Cortex of kidney (tissue), 1 donor: ENCODE measurements at places on chromosomes 3 and 15.

DNA sequence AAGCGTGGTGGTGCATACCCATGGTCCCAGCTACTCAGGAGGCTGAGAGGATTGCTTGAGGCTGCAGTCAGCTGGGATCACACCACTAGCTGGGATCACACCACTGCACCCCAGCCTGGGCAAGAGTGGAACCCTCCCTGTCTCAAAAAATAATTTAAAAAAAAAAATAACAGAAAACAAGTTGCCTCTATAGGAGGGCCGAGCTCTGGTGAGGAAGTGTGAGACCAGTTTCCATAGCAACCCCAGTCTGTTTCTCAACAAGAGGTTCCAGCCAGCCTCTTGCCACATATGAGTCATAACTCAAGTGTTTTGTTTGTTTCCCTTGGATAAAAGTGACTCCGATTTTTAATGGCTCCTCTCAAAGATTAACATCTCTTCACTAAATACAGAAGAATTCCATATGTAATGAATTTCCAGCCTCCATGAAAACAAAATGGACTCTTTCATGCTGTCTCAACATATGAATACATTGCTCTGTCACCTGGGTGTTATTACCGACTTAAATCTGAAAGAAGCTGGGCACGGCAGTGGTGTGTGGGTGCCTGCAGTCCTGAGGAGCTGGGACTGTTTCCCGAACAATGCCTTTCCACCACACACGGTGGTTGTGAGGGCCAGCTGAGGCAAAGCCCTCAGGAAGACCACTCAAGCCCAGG lies 19.7 kb downstream of the TMEM43 start:
- no peak for DNase-seq

GRCh38 chr3:35946854-35947515 lies 307.7 kb downstream of the ARPP21 start:
- no peak for DNase-seq

DNA sequence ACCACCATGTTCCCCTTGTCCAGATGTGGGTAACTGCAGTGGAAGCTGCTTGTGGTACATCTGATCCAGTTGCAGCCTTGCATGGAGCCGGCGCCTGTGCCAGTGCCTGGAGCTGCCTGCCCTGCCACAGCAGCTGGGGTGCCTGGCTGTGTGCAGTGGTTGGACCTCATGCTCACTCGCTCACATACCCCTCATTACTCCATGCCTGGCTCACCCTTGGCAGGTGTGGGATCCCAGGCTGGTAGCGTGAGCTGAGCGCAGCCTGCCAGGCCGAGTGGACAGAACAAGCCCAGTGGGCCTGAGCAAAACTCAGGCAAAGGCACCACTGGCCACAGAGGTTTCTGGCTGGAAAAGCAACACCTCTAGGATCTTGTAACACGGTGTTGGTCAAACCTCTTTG lies 35.7 kb downstream of the ROPN1B start:
- no peak for DNase-seq

DNA sequence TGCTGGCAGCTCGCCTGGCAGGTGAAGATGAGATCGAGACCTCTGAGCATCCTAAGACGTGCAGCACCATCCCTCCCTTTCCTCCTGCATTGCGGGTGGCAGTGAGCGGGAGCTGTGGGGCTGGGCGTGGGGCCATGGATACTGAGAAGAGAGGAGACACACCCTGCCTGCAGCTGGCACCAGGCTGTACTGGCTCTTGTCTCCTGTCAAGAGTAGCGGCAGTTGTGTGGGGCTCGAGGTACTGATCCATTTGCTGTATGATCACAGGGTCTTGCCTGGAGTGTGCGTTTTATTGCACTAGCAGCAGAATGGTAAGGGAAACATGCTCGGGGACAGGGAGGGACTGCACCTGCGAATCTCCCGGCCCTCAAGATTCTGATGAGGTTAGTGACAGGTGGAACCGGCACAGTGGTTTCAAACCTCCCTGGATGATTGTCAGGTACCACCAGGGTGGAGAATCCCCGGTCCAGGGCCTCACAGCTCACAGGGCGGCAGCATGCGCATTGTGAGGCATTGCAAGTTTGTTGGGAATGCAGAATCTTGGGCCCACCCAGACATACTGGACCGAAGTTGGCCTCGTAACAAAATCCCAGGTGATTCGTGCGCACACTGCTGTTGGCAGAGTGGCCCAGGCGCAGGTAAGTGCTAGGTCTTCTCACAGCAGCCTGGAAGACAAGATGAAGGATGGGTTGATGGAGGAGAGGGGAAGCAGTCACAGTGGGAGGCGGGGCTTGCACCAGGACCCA lies 14.1 kb downstream of the SYNM start:
- no peak for DNase-seq

DNA sequence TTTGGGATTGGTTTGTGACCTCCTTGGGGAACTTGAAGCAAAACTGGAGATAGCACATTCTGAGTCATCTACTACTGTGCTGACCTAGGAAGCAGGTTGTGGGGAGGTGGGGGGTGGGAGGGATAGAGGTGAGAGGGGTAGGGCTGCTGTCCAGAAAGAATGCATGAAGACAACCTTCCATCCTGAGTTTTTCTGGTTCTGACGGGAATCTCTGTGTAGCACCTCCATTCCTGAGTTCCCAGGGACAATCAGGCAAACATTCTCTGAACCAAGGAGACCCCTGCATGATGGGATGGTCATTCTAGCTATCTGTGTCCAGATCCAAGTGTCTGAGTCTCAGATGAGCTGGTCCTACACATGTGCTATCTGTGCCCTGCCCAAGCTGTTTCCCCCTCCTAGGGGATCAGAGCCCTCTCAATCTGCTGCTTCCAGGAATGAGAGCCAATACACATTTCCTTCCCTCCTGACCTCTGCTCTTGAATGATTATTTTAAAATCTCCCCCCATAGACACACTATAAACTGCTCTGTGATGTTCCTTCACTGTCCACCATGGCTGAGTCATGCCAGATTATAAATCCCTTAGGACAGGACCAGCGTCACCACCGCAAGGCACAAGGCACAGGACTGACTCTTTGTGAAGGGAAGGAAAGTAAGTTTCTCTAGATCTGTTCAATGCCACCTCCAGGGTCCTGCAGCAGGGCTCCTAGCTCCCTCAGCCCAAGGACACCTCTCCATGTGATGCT lies 2.2 kb upstream of the CD276 start:
- DNase-seq = no peak

- no peak for DNase-seq
Observed at GRCh38 chr3:139870000-139870675, 64.8 kb upstream of the CLSTN2 start.

DNA sequence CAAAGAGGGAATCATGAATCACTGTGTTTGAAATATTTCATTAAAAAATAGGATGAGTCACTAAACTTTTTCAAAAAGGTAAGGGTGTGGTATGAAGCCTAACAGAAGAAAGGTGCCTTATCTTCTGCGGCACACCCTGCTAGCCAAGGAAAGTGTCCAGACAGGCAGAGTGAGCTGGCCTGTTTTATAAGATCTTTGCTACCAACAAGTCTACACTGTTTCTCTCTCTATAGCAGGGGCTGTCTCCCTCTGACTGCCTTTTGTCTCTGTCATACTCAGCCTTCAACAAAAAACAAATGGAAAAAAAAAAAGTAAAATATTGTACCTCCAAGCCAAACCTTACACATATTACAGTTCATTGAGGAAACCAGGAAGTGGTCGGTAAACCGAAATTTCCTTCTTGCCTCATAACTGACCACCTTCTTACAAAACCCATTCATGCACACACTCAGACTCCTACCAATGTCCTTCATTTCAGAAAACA lies 9.1 kb downstream of the ZDHHC3 start:
- no peak for DNase-seq

- DNase-seq = no peak
Observed at GRCh38 chr3:35042210-35042991, 596.9 kb upstream of the ARPP21 start.

- DNase-seq = no peak
Observed at GRCh38 chr3:106317141-106318055, 448.6 kb upstream of the CBLB start.

- DNase-seq = no peak
Observed at GRCh38 chr3:62405135-62405534, 31.8 kb upstream of the FEZF2 start.

- no peak for DNase-seq
Observed at GRCh38 chr3:59081071-59081470, 31.2 kb upstream of the CFAP20DC start.

DNA sequence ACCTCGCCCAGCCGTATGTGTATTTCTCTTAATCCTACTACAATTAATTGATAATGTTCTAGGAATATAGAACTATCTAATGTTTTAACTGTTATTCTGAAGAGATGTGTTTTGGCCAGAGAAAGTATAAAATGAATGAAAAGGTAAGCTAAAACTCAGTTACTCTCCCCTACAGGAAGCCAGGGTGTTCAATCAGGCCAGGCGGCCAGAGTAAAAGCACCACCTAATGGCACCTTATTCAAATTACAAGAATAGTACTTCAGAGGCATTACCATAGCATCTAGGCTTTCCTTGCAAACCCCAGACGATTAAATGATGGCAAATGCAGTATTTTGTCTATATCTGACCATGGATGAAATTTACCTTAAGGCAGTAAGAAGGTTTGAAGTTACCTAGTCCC lies 10.4 kb downstream of the SLC12A8 start:
- no peak for DNase-seq

DNA sequence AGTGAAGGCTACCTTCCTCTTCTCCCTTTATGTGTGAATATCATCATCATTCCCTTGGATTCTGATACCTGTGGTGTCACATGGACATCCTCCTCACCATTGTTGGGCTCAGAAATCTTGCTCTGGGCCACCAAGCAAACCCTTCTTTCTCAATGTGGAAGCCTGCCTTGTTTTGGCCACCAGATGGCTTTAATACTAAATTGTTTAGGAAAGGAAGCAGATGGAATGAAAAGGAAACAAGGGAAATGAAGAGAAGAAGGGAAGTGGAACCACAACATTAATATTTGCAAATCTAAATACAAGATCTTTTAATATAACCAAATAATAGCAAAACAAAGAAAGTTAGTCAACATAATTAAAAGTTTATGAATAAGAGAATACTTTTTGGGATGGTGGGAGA lies 14.0 kb downstream of the FAM227B start:
- DNase-seq = no peak

GRCh38 chr3:12904951-12905315 lies 63.6 kb upstream of the RPL32 start:
- DNase-seq = no peak

- DNase-seq = no peak
Observed at GRCh38 chr3:17709236-17709810, 33.1 kb downstream of the TBC1D5 start.

DNA sequence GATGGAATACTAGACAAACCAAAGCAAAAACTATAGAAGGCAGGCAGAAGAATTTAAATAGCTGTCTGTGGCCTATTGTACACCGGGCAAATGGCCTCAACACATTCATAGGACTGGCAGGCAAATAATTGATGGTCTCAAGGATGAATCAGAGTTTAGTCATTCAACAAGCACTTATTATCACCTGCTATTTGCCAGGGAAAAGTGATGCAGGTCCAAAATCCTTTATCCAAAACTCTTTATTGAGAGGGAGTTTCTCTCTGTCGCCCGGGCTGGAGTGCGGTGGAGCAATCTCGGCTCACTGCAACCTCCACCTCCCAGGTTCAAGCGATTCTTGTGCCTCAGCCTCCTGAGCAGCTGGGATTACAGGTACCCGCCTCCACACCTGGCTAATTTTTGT lies 2.3 kb downstream of the EIF2AK4 start:
- DNase-seq = no peak

DNA sequence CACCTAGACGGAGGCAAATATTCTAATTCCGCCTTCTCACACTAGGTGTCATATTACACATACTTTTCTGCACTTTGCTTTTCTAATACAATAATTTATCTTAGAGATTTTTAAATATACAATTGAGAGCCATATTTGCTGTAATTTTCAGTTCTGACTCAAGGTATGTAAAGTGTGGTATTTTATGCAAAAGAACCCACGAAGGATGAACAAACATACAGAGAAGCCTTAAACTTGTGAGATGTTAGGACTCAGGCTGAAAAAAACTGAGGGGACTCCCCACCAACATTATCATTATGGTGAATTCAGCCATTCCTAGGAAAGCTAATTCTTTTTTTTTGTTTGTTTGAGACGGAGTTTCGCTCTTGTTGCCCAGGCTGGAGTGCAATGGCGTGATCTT lies 9.6 kb downstream of the ZBTB11 start:
- DNase-seq = no peak
